Effector memory CD4-positive, alpha-beta T cell (primary cell): ENCODE measurements at places on chromosomes 13 and 19.

DNA sequence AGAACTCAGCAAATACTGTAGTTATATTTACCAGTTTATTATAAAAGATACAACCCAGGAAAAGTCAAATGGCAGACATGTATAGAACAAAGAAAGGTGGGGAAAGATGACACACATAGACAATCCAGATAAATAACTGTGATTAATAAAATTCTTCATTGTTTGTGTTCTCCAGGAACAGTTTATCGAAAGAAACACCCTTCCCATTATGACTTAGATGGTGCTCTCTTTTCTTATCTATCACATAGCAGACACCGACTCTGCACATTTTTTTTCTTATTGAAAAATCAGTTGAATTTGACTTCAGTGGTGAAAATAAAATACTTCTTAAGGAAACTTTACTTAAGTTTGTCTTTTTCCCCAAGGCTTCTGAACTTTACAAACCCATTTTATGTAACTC is 6.2 kb downstream of the ZNF708 start:
- no peaks in the 10 kb centered on the region for H3K4me1 ChIP-seq
- no peaks in the 10 kb centered on the region for H3K27me3 ChIP-seq
- no peak overlapping the region for H3K27ac ChIP-seq
- no peak overlapping the region for H3K4me3 ChIP-seq

DNA sequence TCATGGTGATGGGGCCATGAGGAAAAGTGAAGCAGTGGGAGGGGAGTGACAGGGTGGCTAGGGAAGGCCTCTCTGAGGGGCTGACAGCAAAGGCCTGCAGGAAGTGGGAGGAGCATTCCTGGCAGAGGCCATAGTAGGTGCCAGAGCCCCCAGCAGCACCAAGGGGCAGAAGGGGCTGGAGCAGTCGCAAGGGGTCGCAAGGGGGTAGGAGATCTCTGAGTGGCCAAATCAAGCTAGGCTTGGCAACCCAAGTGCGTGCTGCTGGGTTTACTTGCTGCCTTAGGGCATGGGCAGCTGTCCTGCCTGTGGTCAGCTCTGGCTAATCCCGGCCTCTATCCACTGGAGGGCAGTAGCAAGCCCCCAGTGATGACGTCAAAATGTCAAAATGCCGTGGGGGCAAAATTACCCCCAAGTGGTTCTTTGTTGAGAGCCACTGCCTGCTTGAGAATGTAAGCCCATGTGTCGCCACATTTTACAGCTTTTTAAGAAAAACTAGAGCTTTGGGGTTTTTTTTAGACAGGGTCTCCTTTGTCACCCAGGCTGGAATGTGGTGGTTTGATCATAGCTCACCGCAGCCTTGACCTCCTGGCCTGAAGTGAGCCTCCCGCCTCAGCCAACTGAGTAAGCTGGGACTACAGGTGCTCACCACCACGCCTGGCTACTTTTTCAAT is 11.8 kb downstream of the CCDC97 start:
- no peak overlapping the region for H3K27ac ChIP-seq
- no peaks in the 10 kb centered on the region for H3K27me3 ChIP-seq
- peaks cover 6% of the 10 kb centered on the region for H3K4me1 ChIP-seq
- H3K36me3 ChIP-seq = peaks cover 49% of the 10 kb centered on the region
- H3K4me3 ChIP-seq = no peak overlapping the region

GRCh38 chr13:27977476-27978300 is 8.6 kb upstream of the CDX2 start:
- no peak overlapping the region for H3K27ac ChIP-seq
- no peak overlapping the region for H3K4me3 ChIP-seq
- H3K4me1 ChIP-seq = peaks cover 5% of the 10 kb centered on the region
- no peak for DNase-seq
- H3K27me3 ChIP-seq = peaks cover 28% of the 10 kb centered on the region

DNA sequence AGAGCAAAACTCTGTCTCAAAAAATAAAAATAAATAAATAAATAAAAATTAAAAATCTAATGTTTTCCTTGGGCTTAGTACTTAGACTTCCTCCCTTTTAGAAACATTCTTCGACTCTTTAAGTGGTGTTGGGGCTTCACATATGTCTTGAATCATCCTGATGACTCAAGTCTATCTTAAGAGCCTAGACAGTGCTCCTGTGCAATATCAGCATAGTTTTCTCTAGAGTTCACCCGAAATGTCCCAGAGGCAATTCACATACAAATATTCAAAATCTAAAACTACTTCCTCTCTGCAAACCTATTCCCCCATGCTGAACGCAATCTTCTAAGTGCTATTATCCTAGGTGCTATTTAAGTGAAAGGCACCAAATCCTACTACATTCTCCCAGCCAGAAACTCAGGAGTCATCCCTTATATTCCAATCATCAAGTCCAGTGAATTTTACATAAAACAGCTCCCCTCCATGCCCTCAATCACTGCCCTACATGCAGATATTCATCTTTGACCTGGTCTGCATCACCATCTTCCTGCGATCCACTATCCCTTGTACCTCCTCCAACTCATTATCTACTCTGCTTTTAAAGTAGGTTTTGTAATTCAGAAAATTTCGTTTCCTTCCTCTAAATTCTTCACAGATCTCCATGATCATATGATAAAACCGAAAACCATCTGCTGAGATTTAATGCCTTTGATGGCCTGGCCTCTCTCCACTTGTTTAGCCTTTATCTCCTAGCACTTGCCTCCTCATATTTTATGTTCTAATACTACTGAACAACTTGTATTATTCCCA is 102.7 kb downstream of the ELF1 start:
- H3K27me3 ChIP-seq = no peaks in the 10 kb centered on the region
- H3K27ac ChIP-seq = no peak overlapping the region
- H3K4me1 ChIP-seq = no peaks in the 10 kb centered on the region
- DNase-seq = no peak
- H3K4me3 ChIP-seq = no peak overlapping the region
- H3K36me3 ChIP-seq = no peaks in the 10 kb centered on the region

DNA sequence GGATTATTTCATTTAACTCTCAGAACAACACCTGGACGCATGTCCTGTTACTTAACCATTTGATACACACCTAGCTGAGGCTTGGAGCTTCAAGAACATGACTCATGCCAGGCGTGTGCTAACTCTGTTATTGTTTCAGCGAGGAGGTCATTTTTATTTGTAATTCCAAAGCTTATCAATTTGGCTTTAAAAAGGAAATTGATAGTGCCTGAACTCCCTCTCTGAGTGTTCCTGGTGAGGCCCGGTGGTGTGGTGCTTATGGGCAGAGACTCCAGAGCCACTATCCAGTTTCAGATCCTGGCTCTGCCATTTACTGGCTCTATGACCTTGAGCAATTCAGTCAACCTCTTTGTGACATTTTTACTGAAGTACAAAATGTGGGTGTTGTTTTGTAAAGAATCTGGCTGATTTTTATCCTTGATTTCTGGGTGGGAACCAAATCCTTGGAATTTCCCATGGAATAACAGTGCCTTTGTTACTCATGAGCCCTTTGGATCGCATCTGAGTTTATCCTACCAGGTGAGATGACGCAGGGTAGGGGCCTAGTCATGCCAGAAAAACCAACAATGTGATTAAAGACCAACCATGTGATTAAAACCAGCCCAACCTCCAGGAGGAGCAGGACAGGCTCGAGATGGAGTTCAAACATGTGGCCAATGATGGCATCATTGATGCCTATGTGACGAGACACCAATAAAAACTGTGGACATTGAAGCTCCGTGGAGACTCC is 198.8 kb downstream of the MYO16 start:
- no peaks in the 10 kb centered on the region for H3K36me3 ChIP-seq
- H3K4me3 ChIP-seq = no peak overlapping the region
- no peak for DNase-seq
- H3K27me3 ChIP-seq = no peaks in the 10 kb centered on the region
- no peaks in the 10 kb centered on the region for H3K4me1 ChIP-seq

GRCh38 chr19:44072543-44073401 is 813 bp downstream of the ZNF284 start:
- no peaks in the 10 kb centered on the region for H3K36me3 ChIP-seq
- H3K27ac ChIP-seq = no peak overlapping the region
- H3K4me1 ChIP-seq = peaks cover 5% of the 10 kb centered on the region
- H3K27me3 ChIP-seq = no peaks in the 10 kb centered on the region
- no peak for DNase-seq
- H3K4me3 ChIP-seq = peak overlapping the region; percentile 64

DNA sequence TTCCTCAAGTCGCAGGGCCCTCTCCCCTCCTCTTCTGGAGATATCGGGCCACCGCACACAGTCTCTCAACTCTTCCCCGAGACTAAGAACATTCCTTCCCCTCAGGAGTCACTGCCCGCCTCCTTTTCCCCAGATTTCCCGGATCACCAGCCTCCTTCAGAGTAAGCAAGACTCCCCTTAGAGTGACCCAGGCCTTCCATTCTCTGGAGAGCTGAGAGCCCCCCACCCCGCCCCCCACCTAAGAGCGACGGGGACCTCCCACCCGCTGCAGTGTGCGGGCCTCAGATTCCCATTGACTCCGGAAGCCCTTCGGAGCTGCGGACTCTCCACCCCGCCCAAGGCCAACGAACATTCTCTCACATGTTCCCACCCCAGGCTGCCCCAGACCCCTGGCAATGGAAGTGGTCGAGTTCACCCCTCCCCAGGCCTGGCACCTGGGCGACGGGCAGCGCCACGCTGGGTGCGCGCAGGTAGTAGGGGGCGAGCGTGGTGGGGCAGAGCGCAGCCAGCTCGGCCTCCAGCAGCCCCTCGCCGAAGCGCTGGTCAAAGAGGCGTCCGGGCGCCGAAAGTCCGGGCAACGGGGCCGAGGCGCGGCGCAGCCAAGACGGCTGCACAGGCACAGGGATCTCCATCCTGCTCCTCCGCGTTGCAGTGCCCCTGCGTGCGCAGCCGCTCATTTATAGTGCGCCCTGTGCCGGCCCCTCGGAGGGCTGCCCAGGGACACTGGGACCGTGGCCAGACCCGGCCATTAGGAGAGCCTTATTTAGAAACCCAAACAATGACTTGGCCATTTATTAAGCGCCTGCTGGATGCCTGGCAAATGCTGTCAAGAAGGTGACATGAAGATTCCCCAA is at the start of gene HSPB6:
TSS of gene HSPB6 (minus strand) at position 653 of the 854 bp plus-strand sequence. CDS start at position 632, 21 bp downstream.
- peaks cover 22% of the 10 kb centered on the region for H3K36me3 ChIP-seq
- peaks cover 28% of the 10 kb centered on the region for H3K4me1 ChIP-seq
- no peak for DNase-seq
- H3K27me3 ChIP-seq = no peaks in the 10 kb centered on the region
- H3K4me3 ChIP-seq = peak within 1 kb of the TSS; percentile 37

- peaks cover 70% of the 10 kb centered on the region for H3K4me1 ChIP-seq
- peak overlapping the region; percentile 14 for H3K4me3 ChIP-seq
- no peaks in the 10 kb centered on the region for H3K27me3 ChIP-seq
- H3K36me3 ChIP-seq = peaks cover 11% of the 10 kb centered on the region
These were observed 7.3 kb downstream of the PPP6R1 start for GRCh38 chr19:55251341-55252081.

- H3K4me1 ChIP-seq = no peaks in the 10 kb centered on the region
- no peaks in the 10 kb centered on the region for H3K27me3 ChIP-seq
- H3K27ac ChIP-seq = no peak overlapping the region
- DNase-seq = no peak
- no peak overlapping the region for H3K4me3 ChIP-seq
These were observed 32.5 kb downstream of the CILP2 start for GRCh38 chr19:19570571-19570970.

DNA sequence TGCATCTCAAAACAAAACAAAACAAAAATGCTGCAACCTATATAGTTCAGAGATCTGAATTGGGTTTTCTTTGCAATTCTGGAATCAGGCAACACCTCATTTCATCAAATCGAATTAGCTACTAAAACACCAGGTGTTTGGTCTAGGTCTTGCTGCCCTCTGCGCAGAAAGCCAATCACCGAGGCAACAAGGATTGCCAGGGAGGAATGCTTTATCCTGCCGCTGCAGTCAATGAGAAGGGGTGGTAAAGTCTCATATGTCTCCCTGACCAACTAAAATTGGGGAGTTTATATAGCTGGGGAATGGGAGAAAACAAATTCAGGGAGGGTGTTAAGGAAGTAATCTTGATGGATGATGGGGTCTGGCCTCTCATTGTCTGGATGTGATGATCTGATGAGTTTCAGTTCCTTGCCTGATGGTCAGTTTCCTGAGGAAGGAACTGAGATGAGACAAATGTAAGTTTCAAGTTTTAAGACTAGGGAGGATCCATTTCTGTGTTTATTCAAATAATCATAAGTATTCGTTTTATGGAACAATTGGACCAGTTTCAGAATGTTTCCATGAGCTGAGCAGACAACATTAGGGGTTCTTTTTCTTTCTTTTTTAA is 5.0 kb upstream of the YJU2 start:
- H3K27me3 ChIP-seq = no peaks in the 10 kb centered on the region
- H3K4me1 ChIP-seq = peaks cover 4% of the 10 kb centered on the region
- no peak overlapping the region for H3K27ac ChIP-seq

DNA sequence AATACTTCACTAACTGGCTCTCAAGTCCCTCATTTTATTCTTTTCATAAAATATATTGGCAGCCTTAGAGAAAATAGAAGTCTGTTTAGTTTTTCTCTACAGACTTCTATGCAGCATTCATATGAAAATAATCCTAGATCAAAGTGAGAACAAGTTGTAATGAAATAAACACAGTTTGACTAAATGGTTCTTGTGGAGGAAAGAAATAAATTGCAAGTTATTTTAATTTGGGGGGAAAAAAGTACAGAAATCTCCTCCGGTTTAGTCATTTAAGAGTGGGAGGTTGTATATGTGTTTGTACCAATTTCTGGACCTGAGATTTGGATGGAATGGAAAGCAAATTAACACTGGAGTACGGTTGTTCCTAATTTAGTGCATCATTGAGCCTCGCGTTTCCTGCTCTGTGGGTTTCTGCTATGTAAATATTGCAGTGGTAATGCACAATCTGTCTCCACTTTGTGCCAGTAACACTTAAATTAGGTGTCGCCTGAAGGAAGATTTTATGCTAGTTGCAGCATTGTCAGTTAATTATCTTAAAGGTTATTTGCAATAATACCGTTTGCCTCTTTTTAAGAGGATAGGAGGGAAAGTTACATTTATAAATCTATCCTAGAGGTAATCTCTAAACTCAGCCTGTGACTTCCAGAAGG is 100.2 kb downstream of the ZIC5 start:
- H3K36me3 ChIP-seq = no peaks in the 10 kb centered on the region
- DNase-seq = no peak
- no peak overlapping the region for H3K27ac ChIP-seq

DNA sequence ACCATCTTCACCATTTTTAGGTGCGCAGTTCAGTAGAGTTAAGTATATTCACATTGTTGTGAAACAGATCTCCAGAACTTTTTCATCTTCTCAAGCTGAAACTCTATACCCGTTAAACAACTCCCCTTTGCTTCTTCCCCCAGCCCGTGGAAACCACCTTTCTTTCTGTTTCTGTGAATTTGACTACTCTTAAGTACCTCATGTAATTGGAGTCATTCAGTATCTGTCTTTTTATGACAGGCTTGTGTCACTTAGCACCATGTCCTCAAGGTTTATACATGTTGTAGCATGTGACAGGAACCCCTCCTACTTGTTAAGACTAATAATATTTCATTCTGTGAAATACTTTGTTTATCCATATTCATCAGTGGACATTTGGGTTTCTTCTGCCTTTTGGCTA is 52.8 kb downstream of the TNFRSF19 start:
- DNase-seq = no peak
- H3K27ac ChIP-seq = no peak overlapping the region
- H3K4me1 ChIP-seq = no peaks in the 10 kb centered on the region
- no peaks in the 10 kb centered on the region for H3K27me3 ChIP-seq
